ENCODE measurements at places on chromosomes 2 and 18.

DNA sequence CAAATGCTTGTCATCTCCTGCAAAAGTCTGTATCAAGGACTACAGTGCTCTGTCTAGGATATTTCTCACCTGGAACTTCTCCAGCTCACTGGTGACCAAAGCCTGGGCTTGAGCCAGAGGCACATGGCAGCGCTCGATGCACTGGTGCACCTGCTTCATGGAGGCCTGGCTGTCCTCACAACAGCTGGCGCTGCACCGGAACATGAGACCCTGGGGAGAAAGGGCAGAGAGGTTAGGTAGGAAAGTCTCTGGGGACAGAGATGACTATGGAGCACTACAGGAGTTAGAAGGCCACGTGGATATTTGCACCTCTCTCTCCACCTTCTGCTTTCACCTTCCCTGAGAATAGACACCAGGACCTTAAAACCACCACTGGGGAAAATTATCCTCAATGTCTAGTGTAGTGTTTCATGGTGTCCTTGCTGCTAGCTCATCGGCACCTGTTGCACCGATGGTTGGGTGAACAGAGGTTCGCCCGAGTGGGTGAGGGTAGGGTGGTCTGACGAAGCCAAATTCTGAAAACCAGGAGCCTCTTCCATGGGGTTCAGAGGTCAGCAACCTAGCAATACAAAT is 1.0 kb downstream of the FAM136A start:
- no peak for DNase-seq

DNA sequence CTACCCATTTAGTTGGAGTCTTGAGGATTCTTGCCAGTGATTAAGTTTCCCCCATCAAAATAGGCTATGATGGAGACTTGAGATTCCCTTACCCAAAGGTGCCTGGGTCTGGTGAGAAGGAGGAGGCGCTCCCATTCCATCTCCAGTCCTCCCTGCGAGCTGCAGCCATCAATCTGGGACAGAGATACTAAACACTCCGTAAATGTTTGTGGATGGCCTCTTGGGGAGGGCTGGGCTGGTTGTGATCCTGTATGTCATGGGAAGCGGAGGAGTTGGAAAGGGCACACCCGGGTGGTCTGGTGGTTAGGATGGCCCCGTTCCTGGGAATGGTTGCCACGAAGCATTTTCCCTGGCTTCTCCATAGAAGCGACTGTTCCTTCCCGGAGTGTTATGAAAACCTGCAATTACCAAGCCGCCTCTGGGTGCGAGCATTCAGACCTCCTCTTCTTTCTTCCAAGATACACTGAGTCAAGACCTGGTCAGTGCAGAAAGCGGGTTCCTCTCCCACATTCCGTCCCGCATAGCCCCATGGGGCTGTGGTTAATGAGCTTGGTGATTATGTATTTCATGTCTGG is 196.9 kb downstream of the CTIF start:
- no peak for DNase-seq

- no peak for DNase-seq
Measured at GRCh38 chr18:46868169-46868921, 49.0 kb downstream of the PIAS2 start.

- DNase-seq = no peak
Measured at GRCh38 chr2:226758921-226759640, 40.5 kb downstream of the IRS1 start.

- no peak for DNase-seq
Measured at GRCh38 chr18:46344416-46345180, 240.4 kb downstream of the HAUS1 start.

- DNase-seq = no peak
Measured at GRCh38 chr18:34840256-34840826, 130.2 kb downstream of the DTNA start.

Data from activated naive CD4-positive, alpha-beta T cell (primary cell).